IMR-90 (cell line): ENCODE measurements at places on chromosomes 13 and 19.

DNA sequence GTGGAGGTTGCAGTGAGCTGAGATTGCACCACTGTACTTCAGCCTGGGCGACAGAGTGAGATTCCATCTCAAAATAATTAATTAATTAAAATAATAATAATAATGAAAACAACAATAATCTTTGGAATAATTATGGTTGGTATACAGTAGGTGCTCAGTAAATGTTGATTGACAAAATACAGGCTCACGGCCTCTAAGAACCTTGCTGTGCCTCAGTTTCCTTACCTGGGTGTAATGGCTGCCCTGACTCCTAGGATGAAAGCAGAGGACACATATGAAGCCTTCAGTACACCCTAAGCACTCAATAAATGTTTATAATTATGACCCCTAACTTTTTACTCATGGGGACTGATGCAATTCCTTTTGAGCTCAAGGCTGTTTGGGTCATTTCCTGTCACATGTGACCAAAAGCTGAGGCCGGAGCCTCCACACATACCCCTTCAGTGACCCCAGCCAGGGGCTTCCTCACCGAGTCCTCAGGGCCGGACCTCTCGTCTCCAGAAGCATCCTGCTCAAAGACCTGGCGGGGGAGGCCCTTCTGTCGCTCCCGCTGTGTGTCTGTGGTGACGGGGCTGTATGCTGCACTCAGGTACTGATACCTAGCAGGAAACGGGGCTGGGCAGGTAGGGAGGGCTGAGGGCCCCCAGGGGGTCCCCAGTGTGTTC, 10.5 kb downstream of the DOCK6 start:
- no peak for DNase-seq

- DNase-seq: no peak
Measured at GRCh38 chr13:94662274-94662945, 49.9 kb downstream of the SOX21 start.

GRCh38 chr19:9580728-9581127, 3.6 kb downstream of the ZNF121 start:
- no peak for DNase-seq

DNA sequence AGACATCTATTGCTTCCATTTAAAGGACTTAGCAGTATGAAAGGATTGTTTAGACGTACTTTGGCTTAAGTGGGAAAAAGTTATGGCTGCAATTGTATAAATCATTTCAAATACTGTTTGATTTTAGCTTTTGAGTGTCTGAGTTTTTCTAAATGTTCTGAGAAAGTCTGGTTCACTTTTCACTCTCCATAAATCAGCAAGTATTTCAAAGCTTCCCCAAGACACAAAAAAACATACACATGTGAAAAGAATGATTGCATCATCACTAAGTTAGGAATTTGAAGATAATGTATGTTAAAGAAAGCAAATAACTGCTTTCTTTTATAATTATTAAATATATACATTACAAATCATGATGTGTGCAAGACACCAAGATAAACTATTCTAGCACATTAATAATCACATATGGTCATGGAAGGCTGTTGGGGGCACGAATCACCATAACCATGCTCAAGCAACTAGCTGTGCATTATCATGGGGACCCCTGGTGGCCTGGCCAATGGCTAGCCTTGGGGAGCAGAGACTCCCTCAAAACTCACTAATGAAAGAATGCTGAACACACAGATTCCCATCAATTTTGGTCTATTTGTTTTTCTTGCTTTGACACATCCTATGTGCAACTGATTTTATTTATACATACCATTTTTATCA, 111.1 kb downstream of the MIPEP start:
- DNase-seq: peak; percentile 83

DNA sequence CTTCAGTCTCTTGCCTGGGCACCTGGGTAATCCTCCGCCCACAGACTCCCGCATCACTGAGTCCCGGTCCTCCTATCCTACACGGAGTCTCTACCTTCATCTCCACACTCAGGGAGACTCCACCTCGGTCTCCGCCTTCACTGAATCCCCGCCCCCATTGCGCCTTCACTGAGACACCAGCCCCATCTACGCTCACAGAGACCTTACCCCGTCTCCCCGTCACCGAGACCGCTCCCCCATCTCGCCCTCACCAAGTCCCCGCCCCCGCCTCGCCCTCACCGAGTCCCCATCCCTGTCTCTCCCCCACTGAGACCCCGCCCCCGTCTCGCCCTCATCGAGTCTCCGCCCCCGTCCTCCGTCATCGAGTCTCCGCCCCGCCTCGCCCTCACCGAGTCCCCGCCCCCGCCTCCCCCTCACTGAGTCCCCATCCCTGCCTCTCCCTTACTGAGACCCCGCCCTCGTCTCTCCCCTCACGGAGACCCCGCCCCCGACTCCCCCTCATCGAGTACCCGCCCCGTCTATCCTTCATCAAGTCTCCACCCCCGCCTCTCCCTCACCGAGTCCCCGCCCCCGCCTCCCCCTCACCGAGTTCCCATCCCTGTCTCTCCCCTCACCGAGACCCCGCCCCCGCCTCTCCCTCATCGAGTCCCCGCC, 23.1 kb upstream of the ZNF846 start:
- peak; percentile 93 for DNase-seq

- DNase-seq: no peak
Measured at GRCh38 chr19:52590728-52591127, 20.6 kb downstream of the ZNF701 start.

GRCh38 chr13:111620166-111620565, 299.7 kb downstream of the TEX29 start:
- no peak for DNase-seq

DNA sequence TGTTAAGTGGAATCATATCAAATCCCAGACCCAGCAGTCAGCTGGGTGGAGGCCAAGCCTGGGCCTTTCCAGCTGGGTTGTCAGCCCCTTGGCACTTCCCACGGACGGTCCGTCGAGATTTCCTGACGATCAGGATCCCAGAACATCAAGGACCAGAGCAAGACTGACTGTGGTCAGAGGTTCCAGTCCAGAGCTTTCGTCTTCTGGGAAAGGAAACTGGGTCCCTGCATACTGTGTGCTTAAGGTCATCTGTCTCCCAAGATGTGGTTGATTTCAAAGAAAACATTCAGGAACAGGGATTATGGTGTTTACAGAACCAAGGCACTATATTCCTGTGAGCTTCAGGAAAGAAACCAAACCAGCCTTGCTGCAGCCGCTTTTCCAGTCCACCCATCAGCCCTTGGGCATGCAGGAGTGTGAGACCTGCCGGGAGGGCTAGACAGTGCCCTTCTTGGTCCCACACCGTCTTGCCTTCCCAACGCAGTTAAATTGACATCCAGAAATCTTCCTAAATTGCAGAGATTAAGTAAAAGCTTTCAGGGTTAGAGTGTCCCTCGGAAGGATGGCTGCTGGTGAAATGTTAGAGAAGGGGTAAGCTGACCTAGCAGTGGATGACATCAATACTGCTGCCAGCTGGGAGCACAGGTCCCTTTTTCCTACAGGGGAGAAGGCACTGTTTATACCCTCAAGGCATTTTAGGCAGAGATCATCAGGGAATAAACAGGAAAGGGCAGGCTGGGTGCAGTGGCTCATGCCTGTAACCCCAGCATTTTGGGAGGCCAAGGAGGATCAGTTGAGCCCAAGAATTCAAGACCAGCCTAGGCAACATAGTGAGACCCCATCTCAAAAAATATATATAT, 5.0 kb upstream of the C19orf33 start:
- DNase-seq: peak; percentile 64

GRCh38 chr13:45718063-45718462, 15.9 kb downstream of the CBY2 start:
- peak; percentile 14 for DNase-seq
